ENCODE measurements at places on chromosomes 1 and 21.

- DNase-seq, result no peak
Observed at GRCh38 chr1:175826705-175827104, 83.3 kb upstream of the TNR start.

DNA sequence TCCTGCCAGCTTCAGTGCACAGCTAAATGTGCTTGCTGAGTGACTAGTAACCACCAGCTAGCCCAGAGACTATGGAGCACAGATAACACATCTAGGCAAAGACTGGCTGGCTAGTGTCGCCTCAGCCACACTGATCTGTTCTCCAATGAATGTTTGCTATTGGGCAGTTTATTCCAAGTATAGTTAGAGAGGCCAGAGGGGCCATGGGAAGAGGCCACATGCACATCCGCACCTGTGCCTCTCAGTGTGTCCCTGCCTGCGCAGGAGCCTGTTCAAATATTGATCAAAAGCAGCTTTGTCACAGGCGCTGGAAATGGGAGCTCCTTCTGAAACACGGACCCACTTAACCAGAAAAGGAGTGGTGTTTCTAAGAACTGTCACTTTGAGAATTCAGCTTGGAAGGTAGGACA, 51.3 kb upstream of the ATP1A1 start:
- no peak for DNase-seq

GRCh38 chr1:227273557-227273956, 44.7 kb downstream of the CDC42BPA start:
- DNase-seq, result no peak

GRCh38 chr1:116938216-116938615, 28.5 kb downstream of the PTGFRN start:
- DNase-seq, result no peak

DNA sequence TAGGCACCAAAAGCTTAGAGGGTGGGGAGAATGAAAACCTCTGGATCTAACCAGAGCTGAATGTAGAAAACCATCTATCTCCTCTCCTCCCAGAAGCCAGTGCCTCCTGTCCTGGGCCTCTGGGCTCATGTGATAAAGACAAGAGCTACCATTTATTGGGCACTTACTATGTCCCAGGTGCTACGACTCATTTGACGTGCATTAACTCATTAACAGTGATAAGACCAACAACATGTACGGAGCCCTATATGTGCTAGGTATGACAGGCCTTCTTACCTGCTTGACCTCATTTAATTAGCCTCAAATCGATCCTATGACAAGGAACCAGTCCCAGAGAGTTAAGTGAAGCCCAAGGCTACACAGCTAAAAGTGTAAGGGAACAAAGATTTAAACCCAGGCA, 19.7 kb downstream of the CAPZB start:
- no peak for DNase-seq
